Activated T-cell treated with anti-CD3 and anti-CD28 coated beads, Interleukin-2, amount 50 U/mL, for 4 hours (primary cell): ENCODE measurements at places on chromosomes 4 and X.
A peak's percentile ranks its signal among the peaks of the same experiment; 100 is the strongest.

GRCh38 chr4:132691668-132692067, 457.4 kb upstream of the PCDH10 start:
- no peak for DNase-seq

DNA sequence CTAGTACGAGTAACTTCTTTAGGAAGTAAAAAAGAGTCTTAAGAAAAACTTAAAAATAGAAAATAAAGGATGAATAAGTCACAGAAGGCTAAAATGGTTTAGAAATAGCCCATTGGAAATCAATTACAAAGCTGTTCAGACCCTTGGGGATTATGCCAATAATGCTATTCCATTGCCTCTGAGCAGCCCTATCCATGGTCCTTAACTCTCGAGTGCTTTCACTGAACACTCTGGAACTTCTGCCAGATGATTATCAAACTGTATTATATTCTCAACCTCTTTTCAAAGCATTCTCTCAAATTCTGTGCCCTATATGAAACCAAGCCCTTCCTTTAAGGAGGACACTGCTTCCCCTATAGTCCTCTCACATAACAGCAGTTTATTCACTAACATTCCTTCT, 17.0 kb downstream of the SLC9B1 start:
- DNase-seq: no peak

DNA sequence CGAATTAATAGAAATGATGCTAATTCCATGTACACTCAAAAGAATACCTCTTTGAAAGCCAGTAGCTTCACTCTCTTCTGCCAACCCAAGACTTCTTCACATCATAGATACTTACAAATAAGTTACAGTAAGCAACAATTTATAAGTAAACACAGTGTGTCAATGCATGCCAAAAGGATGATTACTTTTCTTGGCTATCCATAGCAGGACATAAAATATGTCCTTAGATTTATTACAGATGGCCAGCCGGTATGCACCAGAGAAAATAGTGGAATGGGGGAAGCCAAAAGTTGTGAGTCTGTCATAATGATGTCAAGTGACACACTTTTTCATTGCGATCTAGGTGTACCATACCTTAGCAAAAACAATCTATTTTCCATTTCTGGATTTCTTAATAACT, 631 bp upstream of the BMX start:
- no peak for DNase-seq

GRCh38 chrX:15143050-15143824, 126.6 kb downstream of the ASB9 start:
- DNase-seq: peak; percentile 57

DNA sequence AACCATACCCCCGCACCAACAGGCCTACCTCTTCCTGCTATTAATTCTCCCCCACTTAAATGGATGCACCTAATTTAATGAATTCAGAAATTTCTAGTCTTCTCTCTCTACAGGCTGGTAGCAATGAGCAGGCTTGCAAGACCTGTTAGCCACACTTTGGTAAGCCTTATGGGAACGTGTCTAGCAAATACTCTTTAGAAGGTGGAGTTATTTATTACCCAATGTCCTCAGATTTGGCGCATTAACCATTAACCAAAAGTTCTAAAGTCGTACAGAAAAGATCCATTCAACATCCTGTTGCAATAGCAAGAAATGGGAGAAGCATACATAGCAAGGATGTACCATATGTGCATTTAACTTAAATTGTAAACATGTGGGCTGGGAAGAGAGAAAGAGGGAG, 47.5 kb downstream of the SLITRK2 start:
- DNase-seq: no peak

- no peak for DNase-seq
These were observed 5.9 kb downstream of the ETDB start for GRCh38 chrX:135114392-135114791.
